ENCODE measurements at places on chromosomes 4 and X.
A peak's percentile ranks its signal among the peaks of the same experiment; 100 is the strongest.

DNA sequence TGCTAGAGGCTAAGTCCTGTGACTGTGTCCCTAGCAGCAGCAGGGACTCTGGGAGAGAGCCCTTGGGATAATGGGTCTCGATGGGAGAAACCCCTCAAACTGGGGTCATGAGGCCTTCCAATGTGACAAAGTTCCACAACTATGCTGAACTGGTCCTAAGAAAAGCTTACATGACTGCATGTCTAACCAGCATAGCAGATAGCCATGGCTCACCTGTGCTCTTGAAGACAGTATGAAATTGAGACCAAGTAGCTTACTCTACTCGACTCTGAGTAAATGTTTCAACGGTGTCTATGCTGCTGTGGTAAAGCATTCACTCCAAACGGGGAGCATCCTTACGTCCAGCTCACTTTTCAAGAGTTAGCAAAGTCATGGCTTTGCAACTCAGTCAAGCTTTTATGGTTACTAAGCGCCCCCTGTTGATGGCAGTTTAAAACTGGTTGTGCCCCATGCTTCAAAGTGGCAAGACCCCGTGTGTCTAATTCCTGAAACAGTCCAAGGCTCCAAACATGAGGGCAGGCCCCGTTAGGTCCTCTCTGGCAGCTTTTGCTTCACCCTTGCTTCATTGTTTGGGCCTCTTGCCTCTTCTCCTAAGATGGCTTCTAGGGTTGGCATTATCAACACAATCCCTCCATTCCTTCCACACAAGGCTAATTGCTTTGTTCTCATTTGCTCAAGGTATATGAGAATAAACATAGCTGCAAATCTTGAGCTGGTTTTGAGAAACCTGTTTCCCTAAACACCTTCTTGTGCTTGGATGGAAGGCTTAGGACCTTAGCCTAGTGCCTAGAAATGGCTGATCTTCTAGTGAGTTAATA is 46.6 kb downstream of the CCNG2 start:
- peak; percentile 52 for DNase-seq

GRCh38 chr4:182801636-182802035 is 115.5 kb downstream of the DCTD start:
- no peak for DNase-seq

- DNase-seq, result no peak
These were observed 29.9 kb downstream of the RBMX start for GRCh38 chrX:136850441-136851175.

DNA sequence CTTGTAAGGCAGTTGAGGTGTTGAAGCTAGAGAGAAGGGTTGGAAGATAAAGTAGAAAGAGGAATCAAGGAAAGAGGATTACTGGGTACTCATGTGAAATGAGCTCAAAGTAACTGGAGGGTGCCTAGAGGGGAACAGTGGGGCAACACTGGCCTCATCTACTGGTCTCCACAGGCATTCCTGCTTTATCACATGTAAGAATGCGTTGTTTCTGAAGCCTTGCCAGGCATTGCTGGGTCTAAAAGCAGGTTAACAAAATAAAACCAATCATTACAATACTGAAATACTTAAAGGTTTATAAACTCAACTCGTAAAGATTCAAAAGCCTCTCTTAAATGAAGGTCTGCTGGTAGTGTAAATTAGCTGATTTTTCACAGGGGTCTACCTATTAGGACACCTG is 96.0 kb downstream of the FANCB start:
- DNase-seq, result no peak

- DNase-seq, result no peak
These were observed 174.9 kb downstream of the ACTRT1 start for GRCh38 chrX:127877318-127877717.

- no peak for DNase-seq
These were observed 61.5 kb downstream of the PCDH18 start for GRCh38 chr4:137470806-137471205.

DNA sequence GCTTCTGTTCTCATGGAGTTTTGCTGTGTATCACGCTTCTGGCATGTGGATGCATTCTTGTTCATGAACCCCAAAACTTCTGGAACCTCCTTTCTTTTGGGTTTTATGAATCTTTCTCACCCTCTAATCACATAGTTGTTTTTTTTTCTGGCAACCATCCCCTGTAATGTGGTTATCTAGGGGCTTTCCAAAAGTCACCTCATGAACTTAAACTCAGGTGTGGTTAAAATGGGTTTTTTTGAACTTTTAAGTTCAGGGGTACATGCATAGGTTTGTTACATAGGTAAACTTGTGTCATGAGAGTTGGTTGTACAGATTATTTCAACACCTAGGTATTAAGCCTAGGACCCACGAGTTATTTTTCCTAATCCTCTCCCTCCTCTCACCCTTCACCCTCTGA is 1099.4 kb upstream of the SLIT2 start:
- DNase-seq, result no peak
